ENCODE measurements at places on chromosomes 7 and 10.

DNA sequence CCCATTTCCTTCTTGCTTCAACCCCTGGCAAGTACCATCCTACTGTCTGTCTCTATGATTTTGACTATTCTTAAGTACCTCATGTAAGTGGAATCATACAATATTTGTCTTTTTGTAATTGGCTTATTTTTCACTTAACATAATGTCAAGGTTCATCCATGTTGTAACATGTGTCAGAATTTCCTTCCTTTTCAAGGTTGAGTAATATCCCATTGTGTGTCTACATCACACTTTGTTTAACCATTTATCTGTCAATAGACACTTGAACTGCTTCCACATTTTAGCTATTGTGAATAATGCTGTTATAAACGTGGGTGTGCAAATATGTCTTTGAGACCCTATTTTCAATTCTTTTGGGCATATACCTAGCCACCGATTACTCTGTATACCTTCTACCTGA is 14.0 kb upstream of the CDK14 start:
- DNase-seq = no peak

DNA sequence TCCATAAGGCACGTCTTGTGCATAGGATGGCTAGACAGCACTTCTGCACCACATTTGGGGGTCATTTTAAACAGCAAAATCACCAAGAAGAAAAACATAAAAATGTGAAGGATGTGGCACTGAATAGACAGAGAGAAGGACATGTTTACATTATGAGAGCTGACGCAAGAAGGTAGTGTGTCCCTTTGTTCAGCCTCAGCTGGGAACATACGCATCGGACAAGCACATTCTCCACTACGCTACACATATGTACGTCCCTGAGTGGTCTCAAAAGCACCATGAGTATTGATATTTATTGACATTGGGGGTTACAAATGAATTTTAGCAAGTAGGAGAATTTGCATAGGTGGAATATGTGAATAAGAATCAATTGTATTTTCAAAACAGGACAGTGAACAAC is 20.2 kb downstream of the DDC start:
- no peak for DNase-seq

GRCh38 chr7:143258831-143259230 is 4.4 kb upstream of the GSTK1 start:
- no peak for DNase-seq

- DNase-seq = no peak
Observed at GRCh38 chr7:39035903-39036302, 58.2 kb downstream of the POU6F2 start.

DNA sequence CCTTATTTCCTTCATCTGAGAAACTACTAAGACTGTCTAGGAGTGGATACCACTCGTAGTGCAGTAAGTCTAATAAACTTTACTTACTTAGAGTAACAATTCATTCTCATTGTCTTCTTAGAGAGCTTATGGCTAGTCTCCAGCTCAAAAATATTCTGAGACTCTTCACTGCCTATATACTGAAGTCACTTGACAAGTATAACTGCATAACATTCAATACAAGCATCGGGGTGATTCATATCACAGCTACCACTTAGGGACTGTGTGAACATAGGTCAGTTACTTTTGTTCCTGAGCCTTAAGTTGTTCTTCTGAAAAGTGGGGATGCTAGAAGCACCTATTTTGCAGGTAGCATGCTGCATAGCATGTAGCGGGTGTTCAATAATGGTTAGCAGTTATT is 111.0 kb downstream of the HTR7 start:
- no peak for DNase-seq

DNA sequence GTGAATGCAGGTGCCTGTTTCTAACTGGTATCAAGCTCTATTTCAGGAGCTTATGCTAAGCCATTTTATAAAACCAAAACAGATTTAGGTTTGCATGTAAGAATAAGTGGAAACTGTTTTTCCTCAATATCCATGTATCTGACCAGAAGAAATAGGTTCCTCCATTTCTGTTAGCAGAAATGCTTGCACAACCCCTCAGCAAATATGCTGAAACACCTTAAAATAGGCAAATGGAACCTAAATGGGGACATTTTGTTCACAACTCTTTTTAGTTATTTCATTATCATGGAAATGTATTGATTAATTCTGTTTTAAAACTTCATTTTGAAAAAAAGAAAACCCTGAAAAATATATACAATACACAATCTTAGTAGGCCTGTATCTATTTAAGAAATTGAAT is 8.9 kb upstream of the EEPD1 start:
- DNase-seq = no peak

DNA sequence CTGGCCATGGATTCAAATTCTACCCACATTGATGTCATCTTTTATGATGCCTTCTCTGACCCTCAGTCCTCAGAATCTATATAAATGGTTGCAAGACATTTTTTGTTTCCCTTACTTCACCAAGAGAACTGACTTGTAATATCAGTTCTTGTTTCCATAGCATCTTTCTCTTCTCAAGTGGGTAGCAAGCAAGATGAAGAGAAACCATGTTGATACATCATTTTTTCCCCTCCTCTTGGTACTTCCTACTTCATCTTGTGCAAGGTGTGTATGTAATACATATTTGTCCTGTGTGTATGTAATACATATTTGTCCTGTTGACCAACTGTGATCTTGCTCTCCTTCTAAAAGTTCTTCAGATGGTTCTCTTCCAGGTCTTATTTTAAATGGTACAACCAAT is 348.6 kb downstream of the PTEN start:
- DNase-seq = no peak

DNA sequence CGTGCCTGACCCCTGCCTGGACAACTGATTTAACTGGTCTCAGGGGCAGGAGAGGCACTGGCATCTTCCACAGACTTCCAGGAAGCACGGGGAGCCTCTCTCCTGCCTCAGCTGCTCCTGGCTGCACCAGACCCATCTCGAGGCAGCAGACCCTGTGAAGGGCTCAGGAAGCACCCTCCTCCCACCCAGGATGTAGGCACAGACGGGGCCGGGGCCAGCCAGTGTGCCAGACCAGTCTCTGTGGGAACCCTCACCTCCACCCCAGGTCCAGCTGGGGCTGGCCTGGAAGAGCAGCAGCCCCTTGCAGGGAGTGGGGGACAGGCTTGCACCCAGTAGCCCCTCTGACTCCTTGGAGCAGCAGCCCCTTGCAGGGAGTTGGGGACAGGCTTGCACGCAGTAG is 56.3 kb downstream of the RASGEF1A start:
- DNase-seq = no peak

DNA sequence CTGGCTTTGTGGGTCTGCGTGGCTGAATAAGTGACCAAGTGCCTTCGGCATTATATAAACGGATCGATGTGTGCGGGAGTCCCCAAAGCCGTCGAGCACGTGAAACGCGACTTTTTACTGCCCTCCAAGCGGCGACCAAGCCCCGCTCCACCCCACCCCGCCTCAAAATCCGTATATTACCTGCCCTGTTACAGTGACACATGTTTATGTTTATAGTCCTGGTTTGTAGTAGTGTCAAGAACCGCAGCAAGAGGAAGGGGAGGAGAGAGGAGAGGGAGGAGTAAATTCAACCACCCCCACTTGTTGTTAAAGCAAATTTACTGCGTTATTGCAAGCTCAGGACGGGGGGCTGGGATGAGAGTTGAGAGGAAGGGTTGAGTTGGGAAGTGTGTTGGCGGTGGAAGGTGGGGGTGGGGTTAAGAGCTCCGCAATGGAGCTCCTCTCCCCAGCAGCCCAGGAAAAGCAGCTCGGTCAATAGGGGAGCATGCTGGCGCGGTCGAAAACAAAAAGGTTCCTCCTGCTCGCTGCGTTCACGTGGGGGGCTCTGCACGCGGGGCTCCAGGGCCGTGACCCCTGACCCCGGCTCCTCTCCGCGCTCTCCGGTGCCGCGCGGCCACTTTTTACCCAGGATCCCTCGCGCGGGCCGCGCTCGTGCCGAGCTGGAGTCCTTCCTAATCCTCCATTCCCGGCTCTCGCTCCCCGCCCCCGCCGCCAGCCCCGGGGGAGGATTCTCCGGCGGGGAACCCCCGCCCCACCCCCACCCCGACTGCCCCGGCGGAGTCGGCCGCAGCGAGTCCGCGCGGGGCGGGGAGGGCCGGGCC is at the start of gene SKIDA1:
Gene SKIDA1, minus strand, starts transcription at position 316 of the 821 bp plus-strand sequence. CDS start 7,860 bp downstream, outside the sequence.
- DNase-seq = peak; percentile 86

DNA sequence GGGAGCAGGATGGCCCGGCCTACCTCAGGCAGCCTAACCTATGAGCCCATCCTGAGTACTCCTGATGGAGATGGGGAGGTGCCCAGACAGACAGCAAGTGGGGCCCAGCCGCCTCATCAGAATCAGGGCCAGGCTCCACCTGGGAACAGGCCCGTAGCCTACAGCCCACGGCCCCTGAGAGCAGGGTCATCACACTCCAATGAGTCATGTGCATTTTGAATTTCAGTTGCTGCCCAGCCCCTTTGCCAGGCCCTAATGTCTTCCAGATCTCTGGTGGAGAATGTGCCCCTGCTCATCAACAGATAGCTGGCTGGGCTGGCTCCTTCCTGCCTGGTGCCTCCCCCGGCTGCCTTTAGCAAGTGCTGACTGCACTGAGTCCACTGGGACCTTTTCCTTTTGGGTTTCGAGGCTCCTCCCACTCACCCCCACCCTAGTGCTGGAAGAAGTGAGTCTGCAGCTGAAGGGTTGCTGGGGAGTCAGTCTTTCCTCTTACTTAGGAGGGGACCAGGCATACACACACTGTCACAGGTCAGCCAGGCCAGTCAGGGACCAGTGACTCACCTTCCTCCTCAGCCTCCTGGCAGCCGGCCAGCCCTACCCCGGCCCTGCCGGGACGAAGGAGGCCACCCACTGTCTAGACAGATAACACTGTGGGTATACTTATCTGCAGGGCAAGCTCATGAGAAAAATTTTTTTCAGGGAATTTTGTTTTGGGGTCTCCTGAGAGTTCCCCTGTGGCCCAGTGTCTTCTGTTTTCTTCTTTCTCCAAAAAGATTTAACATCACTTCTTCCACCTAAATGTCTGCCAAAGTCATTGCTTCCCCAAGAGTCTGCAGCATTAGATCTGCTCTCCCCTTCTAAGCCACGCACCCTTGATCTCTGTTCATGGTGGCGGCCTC is 9.1 kb upstream of the ASIC3 start:
- no peak for DNase-seq

GRCh38 chr10:107942826-107943225 is 778.3 kb upstream of the SORCS1 start:
- DNase-seq = no peak
